ENCODE measurements at places on chromosomes 3 and 15. TPM values are rescaled to one million over a fixed set of nuclear protein-coding genes. Genes with fewer than 3 reads are reported as not detected.

- DNase-seq: no peak
Observed at GRCh38 chr3:75396316-75396802, 267.8 kb upstream of the FRG2C start.

DNA sequence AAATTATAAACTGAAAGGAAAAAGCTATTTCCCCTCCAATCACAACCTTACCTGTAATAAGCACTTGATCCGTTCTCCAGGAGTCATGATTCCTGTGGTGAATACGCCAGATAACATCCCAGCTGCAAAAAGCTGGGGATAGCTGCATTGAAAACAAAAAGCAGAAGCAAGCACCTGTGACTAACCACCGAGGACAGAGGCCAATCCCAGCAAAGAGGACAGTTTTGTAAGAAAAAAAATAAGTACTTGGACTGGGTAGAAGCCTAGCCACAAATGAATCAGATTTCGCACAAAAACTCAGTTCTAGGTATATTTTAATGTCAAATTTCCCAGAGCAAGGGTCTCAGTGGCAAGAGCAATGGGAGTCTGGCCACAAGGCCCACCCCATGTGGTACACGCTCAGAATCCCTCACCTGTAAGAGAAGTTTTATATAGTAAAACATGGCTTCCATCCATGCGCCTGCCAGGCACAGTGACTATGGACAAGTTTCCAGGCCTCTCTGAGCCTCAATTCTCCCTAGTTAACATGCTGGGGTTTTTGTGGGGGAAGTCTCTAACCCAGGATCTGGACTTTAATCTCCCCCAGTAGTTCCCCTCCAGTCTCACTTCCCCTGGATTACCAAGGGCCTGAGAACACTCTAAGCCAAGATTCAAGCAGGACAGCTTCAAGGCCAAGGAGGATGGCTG, 19.2 kb downstream of the SLC25A20 start:
- no peak for DNase-seq

GRCh38 chr3:133042778-133043177, 4.6 kb downstream of the TMEM108 start:
- no peak for DNase-seq

DNA sequence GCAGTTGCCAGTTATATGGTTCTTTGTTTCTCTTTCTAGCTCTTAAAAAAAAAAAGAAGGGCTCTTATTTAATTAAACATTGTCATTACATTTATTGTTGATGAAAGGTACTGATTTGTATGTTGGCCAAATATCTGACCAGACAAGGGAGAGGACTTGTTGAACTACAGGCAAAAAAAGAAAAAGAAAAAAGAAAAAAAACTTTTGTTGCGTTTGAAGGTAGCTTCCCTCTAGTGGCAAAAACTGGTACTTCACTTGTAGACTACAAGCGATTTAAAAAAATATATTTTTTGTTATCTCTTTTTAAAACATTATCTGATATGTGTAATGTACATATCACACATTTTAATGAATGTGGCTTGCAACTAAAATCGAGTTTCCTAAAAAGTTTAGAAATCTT, 280.6 kb downstream of the ROBO2 start:
- no peak for DNase-seq

DNA sequence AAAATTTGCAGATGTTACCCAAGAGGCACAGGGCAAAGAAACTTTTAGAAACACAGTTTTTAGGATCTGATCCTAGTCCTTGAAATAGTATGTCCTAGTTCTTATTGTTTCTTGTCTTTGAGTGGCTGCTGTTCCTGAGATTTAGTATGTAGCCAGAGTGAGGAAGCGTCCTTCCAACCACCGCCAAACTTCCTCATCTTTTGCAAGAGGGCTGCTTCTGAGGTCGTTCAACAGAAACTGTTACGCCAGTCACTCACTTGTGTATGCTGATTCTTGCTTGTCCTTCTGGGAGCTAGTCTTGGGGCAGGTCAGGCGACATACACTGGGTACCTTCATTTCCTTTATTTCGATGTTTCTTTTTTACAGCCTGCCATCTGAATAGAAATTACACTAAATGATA, 577.3 kb upstream of the ZNF717 start:
- DNase-seq: no peak

- no peak for DNase-seq
Observed at GRCh38 chr15:52491472-52491871, 37.2 kb downstream of the MYO5A start.

The ACOX2 gene
- 33.8 TPM for total RNA-seq

DNA sequence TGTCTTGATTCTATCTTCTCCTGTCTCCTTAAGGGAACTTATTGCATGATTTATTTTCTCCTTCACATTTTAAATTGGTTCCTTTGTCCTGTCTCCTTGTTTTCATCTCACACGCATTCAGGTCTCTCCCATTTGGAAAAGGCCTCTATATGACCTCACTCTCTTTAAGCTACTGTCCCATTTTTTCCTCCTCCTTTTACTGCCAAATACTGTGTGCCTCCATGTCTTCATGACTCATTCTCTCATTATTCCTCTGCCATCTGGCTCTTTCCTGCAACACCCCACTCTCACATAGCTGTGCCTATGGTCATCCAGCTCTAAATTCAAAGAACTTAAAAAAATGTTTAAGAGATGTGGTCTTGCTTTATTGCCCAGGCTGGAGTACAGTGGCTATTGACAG, 48.0 kb downstream of the TYRO3 start:
- DNase-seq: no peak

The OXTR gene
- 0.16 TPM for total RNA-seq

- DNase-seq: no peak
Observed at GRCh38 chr3:194462936-194463335, 23.9 kb downstream of the ATP13A3 start.

- no peak for DNase-seq
Observed at GRCh38 chr3:180063783-180064182, 27.0 kb upstream of the PEX5L start.

The RPP25 gene
- 4.7 TPM for total RNA-seq

DNA sequence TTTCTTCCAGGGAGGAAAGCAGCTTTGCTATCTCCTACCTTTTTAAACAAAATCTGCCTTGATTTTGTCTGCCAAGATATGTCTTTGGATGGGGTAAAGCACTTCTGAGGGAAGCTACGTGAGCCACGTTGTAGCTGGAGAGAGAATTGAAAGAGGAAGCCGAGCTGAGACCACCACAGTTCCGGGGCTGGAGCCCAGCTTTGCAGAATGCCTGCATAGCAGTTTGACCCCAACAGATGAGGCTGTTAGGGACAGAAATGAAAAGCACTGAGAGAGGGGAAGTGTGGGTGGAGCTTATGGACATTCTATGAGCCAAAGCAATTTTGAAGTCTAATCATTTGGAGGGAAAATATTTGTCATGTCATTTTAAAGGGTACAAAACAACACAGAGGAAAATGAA, 45.4 kb downstream of the LIPC start:
- no peak for DNase-seq

GRCh38 chr3:38651153-38651789, 1.8 kb upstream of the SCN5A start:
- DNase-seq: peak; percentile 77

The B3GNT5 gene
- 4.2 TPM for total RNA-seq

DNA sequence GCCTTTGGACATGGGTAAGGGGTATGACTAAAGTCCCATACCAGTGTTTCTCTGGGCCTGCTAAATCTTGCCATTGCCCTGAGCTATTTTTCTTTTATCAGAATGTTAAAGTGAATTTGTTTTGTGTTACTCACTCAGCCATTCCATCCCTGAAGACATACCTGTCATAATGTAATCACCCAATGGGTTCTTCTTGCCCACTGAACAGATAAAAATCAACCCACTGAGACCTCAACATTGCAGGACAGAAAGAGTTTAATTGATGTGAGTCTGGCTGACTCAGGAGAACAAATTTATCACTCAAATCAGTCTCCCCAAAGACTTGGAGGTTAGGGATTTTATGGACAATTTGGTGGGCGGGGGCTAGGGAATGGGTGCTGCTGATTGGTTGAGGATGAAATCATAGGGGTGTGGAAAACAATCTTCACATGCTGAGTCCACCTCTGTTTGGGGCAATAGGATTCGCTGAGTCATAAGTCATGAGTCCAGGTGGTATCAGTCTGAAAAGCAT, 47.4 kb downstream of the ILDR1 start:
- DNase-seq: no peak

The EFCAB12 gene
- total RNA-seq: 0.36 TPM

The SAMMSON gene
- 0.82 TPM for total RNA-seq

- DNase-seq: no peak
Observed at GRCh38 chr15:52225230-52225629, 34.0 kb upstream of the GNB5 start.

Measured in sigmoid colon (tissue), 7 donors.